Kidney epithelial cell (primary cell): ENCODE measurements at places on chromosomes 5 and 9. TPM values are rescaled to one million over a fixed set of nuclear protein-coding genes. Genes with fewer than 3 reads are reported as not detected.

DNA sequence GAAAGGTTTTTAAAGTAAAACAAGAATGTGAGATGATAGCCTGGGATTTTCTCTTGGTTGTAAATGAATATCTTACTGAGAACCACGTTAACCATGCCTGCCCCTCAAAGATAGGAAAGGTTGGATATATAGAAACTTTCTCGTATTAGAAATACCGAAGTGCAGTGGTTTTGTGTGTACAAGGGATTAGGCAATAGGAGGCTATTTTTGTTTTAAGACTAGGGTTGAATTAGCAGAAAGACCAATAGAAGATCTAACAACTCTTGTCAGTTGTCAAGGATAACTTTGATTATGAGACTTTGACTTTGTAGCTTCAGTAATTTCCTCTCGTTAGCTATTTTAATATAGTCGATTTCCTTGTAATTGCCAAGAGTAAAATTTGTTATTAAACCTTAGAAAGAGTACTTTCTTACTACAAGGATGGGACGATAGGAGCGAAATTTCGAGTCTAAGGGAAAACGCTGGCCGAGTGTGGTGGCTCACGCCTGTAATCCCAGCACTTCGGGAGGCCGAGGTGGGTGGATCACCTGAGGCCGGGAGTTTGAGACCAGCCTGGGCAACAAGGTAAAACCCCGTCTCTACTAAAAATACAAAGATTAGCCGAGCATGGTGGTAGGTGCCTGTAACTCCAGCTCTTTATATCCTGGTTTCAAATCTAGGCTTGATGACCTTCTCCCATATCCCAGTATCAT is 838 bp downstream of the POLK start:
- DNase-seq = no peak

Gene OCLN
- total RNA-seq = 104 TPM in 2 replicates

Gene PCDHB10
- 1.6 and 3.4 TPM in 2 replicates for total RNA-seq

DNA sequence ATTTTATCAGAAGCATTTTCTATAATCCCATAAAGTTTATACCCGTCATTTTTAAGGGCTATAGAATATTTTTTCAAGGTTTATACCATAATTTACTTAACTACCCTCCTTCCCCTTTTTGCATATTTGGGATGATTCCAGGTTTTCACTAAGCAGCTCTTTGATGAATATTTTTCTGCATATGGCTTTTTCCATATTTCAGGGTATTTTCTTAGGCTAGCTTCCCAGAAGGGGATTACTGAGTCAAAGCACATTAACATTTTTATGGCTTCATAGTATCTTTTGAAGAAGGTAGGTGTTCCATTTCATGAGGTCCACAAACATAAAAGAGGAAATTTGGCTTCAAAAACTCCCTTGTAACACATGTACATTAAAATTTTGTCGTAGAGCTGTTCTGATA is 14.6 kb upstream of the COL15A1 start:
- DNase-seq = no peak

- DNase-seq = no peak
Measured at GRCh38 chr5:173697931-173698579, 81.6 kb upstream of the BOD1 start.

- no peak for DNase-seq
Measured at GRCh38 chr5:52875827-52876226, 88.1 kb downstream of the ITGA1 start.

Gene MSMP
- not detected in 2 replicates for total RNA-seq

DNA sequence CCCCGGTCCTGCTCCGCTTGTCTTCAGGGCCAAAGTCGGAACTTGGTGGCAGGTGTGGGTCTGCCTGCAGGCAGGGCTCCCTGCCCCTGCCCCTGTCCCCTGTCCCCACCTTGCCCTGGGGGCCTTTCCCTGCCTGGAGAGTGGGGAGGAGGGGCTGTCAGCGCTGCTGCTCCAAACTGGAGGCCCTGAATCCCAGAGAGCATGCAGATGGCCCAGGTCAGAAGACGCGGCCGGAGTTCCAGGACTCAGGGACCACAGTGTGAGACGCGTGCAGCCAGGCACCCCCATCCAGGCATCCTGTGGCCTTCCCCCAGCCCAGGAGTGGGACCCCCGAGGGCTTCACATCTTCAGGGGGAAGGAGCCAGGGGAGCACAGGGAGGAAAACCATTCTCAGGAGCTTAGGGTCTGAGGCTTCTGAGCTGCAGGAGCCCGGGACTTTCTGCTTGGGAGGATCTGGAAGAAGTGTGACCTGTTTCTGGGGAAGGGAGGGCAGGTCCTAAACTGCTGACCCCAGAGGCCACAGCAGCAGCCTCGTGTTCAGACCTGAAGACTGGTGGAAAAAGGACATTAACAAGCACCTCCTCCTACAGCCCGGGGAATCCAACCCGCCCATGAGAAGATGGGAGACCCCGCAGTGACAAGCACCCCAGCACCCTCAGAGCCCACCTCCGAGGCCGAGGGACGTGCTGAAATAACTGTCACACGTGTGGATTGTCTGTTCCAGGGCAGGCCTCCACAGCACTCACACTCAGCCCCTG is 38.0 kb downstream of the RASGEF1C start:
- DNase-seq = no peak

Gene SPINK4
- not detected in 2 replicates for total RNA-seq

DNA sequence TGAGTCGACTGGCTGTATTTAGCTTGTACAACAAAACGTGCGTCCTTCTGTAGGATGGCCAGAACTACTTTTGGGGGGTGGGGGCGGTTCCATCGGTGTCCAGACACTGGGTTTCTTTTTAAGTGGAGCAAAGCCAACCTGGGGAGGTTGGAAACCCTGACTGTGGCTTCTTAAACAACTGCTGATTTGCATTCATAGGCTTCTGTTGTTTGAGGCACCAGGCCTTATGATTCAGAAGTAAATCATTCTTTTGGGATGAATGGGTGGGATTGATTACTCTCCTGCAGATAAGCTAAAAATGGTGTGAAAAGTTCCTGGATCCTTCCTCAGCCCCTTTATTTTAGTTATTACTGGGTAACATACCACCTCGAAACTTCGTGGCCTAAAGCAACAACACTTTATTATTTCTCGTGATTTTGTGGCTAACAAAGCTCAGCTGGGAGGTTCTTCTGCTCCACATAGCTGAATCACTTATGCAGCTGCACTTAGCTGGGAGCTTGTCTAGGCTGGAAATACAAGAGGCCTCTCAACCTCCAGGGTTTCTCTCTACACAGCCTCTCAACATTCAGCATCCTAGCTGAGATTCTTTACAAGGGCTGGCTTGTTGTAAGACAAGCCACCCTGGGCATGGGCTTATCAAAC is 12.2 kb upstream of the SMIM32 start:
- DNase-seq = no peak

DNA sequence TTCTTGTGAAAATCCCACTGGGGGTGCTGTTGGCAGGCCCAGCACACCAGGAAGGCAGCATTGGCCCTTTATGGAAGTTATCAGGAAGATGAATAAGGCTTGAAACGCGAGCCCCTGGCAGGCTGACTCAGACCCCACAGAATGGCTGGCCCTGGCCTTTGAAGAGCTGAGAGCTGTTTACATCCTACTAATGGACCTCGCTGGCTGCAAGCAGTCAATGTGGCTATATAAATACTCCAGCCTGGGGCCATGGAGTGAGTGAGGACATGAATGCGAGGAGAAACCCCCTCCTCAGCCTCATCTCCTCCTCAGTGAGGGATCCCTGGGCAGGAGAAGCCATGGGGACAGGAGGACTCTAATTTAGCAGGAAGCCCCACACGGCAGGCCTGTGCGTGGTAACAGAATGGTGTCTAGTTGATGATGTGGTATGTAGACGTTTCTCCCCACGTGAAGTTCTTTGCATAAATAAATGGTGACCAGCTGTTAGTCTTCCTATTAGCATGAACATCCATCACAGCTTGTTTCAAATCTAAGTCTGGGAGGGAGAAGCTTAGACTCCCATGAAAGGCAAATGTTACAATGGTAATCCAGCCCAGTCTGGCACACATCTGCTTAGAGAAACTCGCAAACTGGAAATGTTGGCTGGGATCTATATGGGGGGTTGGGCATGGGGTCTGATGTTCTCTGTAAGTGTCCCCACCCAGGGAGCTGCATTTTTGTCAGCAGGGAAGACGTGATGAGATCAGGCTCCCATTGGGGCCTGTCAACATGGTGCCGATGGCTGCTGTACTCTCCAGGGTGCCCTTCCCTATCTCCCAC is 175.1 kb upstream of the PITX1 start:
- DNase-seq = peak; percentile 66

Gene OSTF1
- 12.3 and 15.7 TPM in 2 replicates for total RNA-seq

GRCh38 chr5:44603496-44604272 is 205.1 kb upstream of the MRPS30 start:
- no peak for DNase-seq

- no peak for DNase-seq
Measured at GRCh38 chr5:178337334-178337741, 104.7 kb upstream of the PHYKPL start.

DNA sequence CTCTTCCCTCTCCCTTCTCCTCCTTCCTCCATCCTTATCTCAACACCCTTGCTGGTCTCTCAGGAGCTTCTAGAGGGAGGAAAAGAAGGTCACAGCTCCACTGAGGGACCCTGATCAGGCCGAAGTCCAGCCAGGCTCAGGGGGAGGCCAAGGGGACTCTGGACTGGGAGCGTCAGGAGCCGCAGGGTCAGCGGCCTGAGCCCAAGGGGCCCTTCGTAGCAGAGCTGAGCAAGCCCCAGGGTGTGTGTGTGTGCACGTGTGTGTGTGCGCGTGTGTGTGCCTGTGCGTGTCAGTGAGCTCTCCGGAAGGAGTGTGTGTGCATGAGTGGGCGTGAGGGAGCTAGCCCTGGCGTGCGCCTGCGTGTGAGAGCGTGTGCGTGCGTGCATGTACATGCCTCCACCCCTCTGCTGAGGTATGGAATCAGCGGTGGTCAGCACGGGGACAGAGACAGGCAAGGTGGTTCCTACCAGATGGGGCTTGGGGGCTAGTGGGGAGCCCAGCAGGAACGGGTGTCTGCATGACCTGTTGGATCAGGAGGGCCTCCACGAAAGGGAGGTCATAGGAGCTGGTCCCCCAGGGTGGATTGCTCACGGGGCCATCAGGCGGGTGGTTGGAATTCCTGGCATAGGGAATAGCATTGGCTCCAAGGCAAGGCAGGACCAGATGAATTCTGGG is 10.0 kb upstream of the AGPAT2 start:
- DNase-seq = no peak

DNA sequence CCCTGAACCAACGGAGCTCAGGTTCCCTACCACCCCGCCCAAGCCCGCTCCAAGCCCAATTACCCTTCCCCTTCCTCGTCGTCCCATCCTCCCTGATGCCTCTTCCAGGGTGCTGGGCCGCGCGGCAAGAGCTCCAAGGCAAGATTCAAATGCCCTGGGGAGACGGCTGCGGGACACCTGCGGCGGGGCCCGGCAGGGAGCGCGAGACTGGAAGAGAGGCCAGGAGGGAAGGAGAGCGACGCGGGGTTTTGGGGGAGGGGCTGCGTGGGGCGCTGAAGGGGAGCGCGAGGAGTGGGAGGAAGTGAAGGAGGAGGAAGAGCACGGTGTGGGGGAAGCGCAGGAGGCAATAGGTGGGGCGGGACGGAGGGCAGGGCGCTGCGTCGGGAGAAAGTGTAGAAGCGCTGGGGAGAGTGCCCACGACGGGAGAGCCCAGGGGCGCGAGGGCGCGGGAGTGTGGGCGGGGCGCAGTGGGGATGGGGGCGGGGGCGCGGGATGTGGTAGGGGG is 975 bp upstream of the NXNL2 start:
- DNase-seq = no peak

- no peak for DNase-seq
Measured at GRCh38 chr9:87622923-87623322, 103.0 kb upstream of the CTSL start.

GRCh38 chr9:105855987-105856386 is 161.6 kb downstream of the TMEM38B start:
- no peak for DNase-seq

GRCh38 chr9:109745335-109746283 is 34.4 kb upstream of the PALM2AKAP2 start:
- no peak for DNase-seq

DNA sequence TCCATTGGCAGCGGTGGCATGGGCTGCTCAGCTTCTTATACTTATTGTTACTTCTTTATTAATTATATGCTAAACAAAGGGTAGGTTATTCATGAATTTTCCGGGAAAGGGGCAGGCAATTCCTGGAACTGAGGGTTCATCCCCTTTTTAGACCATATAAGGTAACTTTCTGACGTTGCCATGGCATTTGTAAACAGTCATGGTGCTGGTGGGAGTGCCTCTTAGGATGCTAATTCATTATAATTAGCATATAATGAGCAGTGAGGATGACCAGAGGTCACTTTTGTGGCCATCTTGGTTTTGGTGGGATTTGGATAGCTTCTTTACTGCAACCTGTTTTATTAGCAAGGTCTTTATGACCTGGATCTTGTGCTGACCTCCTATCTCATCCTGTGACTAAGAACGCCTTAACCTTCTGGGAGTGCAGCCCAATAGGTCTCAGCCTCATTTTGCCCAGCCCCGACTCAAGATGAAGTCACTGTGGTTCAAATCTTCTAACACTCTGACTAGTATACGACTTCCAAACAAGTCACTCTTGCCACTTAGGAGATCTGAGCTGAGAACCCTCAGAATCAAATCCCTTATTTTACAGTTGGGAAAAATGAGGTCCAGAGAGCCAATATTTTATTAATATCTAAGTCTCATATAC is 237.5 kb downstream of the TRIM32 start:
- no peak for DNase-seq

GRCh38 chr9:90979639-90980038 is 178.0 kb downstream of the SYK start:
- no peak for DNase-seq

DNA sequence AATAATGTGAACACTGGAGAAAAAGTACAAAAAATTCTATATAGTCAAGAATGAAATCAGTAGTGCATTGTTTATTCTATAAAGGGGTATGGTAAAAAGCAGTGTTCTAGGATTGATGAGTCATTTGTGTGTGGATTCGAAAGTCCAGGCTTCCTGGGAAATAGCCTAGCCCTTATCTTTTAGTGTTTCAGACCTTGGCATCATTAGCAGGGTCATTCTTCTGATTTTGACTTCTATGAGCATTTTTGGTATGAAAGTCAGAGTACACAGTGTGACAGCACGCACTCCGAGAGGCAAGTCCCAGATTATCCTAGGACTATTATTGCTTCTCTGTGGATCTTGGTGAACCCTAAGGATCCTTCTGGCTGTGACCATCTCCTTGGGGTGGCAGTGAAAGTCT is 16.9 kb downstream of the PCSK5 start:
- no peak for DNase-seq

- no peak for DNase-seq
Measured at GRCh38 chr9:98182889-98183599, 9.4 kb downstream of the CORO2A start.

- DNase-seq = no peak
Measured at GRCh38 chr5:78813906-78814530, 165.4 kb upstream of the LHFPL2 start.

GRCh38 chr5:61177070-61177469 is 14.8 kb upstream of the SMIM15 start:
- DNase-seq = no peak

Gene LMNB1
- 26.5 and 39.1 TPM in 2 replicates for total RNA-seq

DNA sequence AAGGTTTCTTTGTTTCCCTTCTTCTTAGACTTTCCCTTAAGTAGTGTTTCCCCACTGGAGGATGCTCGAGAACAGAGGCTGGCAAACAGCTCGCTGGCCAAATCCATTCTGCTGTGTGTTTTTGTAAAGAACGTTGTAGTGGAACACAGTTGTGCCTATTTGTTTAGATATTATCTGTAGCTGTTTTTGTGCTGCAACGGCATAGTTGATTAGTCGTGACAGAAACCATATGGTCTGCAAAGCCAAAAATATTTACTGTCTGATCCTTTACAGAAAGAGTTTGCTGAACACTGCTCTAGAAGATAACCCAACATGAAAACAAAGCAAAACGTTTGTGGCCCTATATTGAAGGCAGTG is 47.0 kb upstream of the EGFLAM start:
- no peak for DNase-seq

- no peak for DNase-seq
Measured at GRCh38 chr5:95892784-95893354, 68.8 kb downstream of the ELL2 start.

Gene SLC36A3
- total RNA-seq = not detected in 2 replicates
